ENCODE measurements at places on chromosomes 6 and 20.

DNA sequence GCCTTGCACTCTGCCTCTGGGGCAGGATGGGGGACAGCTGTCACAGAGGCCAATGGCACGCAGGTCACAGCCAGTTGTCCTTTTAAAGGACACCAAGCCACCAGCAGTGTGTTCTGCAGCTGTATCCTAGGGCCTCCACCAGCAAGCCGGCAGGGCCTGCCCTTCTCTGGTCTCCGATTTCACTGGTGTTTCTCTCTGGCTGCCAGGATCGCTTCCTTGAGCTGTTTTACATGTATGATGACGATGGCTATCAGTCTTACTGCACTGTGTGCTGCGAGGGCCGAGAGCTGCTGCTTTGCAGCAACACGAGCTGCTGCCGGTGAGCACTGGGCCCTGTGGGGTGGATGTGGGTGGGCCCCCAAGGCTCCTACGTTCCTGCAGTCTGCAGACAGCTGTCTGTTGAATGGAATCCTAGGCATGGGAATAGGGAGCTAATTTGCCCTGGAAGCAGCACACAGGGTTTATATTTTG lies 22.7 kb upstream of the MAPRE1 start:
- DNase-seq, result no peak

DNA sequence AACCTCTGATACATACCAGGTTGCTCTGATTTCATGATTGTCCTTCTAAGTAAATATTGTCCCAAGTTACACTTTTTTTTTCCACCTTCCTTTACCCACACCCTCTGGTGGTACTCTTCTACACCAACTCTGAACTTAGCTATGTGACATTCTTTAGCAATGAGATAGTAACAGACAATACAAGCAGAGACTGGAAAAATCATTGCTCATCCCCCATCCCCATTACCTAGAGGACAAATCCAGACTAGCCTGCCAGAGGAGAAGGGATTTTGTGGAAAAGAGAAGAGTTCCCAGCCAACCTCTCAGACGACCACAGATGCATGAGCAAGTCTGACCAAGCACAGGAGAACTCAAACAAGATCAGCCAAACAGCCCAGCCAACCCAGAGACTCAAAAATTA lies 32.8 kb upstream of the TFAP2B start:
- DNase-seq, result no peak

GRCh38 chr6:142676647-142677192 lies 268.3 kb downstream of the HIVEP2 start:
- DNase-seq, result no peak

DNA sequence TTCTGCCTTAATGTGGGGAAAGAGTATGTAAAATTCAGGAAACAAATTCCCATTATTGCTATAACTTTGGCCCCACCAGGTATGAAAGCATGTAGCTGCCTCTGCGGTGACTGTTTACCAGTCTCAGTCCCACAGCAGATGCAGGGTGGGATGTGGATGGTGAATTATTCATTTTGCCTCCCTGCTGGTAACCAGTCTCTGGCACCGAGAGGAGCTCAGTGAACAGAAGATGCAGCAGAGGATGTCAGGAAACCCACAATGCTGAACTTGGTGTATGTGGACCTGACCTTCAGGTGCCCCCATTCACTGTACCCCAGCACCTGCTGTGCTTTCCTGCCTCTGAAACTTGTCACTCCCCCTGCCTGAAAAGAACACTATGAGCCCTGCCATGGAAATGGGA lies 8.8 kb upstream of the METTL24 start:
- no peak for DNase-seq

DNA sequence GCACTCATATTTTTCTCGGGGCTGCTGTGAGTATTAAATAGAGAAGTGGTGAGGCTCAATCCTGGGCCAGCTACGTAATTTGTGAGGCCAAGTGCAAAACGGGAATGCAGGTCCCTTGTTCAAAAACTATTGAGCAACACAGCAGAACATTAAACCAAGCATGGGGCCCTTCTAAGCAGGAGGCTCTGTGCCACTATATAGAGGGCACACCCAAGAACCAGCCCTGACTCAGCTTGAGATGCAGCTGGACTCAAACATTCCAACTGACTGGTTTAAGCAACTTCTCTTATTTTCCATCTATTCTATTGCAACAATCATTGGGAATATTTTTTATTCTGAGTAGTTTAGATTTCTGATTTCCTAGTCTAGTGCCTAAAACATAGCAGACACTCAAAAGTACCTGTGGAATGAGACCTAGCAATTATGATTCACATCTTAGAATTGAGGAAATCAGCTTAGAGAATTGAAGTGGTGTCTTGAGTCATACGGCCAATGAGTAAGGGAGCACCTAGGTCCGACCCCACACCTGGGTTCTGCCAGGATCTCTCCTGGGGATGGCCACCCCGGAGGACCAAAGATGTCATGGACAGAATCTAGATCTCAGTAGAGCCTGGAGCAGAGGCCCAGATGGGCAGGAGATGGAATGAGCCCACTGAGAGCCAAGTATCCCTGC lies 1.3 kb downstream of the SIRPB2 start:
- DNase-seq, result no peak

- DNase-seq, result no peak
Measured at GRCh38 chr6:124066946-124067552, 263.4 kb downstream of the NKAIN2 start.

Data from AG04449 (cell line).